ENCODE measurements at places on chromosomes 7 and 10. TPM values are rescaled to one million over a fixed set of nuclear protein-coding genes. Genes with fewer than 3 reads are reported as not detected.

GRCh38 chr7:77329466-77330168 lies 86.5 kb downstream of the GSAP start:
- no peak for DNase-seq

The MCU gene
- total RNA-seq, result 6.4 TPM

GRCh38 chr10:102660888-102661657 lies 16.8 kb downstream of the TRIM8 start:
- DNase-seq, result no peak

GRCh38 chr10:17872191-17873091 lies 63.3 kb downstream of the MRC1 start:
- no peak for DNase-seq

- DNase-seq, result no peak
Measured at GRCh38 chr7:132295175-132295574, 281.1 kb downstream of the PLXNA4 start.

The FKBP6 gene
- total RNA-seq, result not detected

GRCh38 chr10:4013651-4014121 lies 228.7 kb upstream of the KLF6 start:
- DNase-seq, result no peak

- DNase-seq, result no peak
Measured at GRCh38 chr10:93873420-93874115, 20.2 kb upstream of the SLC35G1 start.

- DNase-seq, result no peak
Measured at GRCh38 chr10:99235658-99236626, at the start of gene HPSE2. TSS of gene HPSE2 (minus strand) at chr10:99235852.

GRCh38 chr10:106226142-106226541 lies 938.4 kb downstream of the SORCS1 start:
- DNase-seq, result no peak

- no peak for DNase-seq
Measured at GRCh38 chr7:91089382-91089963, 174.8 kb upstream of the FZD1 start.

DNA sequence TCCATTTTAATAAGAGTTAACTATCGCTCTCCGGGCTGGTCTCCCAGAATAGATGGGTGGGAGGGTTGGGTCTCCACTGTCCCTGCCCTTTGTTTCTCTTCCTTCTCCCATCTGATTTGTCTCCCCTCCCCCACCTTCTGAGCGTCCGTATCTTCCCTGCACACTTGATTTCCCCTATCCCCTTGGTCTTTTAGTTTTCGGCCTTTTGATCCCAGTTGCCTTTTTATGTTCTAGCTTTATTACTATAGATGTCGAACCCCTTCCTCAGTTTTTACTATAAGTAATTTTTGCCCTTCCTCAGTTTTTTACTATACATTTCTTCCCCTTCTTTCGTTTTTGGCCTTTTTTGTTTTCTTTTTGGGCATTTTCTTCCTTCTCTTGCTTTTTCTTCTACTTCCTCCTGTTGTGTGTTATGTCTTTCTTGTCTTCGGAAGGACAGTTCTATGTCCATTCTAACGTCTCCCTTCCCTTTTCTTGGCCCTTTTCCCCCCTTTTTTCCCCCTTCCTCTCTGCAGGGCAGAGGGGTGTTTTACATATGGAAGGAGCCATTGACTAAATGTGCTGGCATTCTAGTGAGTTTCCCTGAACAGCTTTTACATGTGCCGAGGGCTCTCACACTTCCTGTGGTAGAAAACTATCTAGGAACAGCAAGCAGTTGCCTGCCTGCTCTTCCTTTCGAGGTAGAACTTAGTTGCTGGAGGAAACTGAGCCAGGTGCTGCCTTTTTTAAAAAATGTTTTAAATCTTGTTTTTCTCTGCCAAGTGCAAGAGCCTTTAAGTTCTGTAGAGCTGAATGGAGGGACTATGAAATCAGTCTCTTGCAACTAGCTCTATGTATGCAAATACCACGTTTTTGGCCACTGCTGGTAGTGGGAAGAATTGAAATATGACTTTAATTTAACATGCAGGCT lies 2.8 kb downstream of the TET1 start:
- no peak for DNase-seq

GRCh38 chr7:156397249-156397648 lies 243.3 kb upstream of the RNF32 start:
- no peak for DNase-seq

DNA sequence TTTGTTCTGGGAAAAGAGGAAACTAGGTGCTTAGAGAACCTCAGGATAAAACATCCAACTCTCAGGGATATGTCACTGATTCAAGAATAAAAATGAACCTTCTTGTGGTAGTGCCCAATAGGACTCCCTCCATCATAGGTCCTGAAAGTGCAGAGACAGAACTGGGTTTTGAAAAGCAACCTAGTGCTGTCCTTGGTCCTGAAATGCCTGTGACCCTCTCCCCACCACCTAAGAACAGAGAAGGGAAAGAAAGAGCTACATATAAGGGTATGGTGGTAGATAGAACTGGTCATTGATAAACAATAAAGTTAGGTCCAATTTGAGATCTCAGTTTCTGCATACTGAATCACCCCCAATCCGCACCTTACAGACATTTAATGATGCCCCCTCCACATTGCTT lies 953.3 kb downstream of the XPNPEP1 start:
- DNase-seq, result no peak
